ENCODE measurements at places on chromosomes 6 and 20. TPM values are rescaled to one million over a fixed set of nuclear protein-coding genes. Genes with fewer than 3 reads are reported as not detected.

GRCh38 chr20:39717936-39718335 is 755.8 kb downstream of the DHX35 start:
- no peak for DNase-seq

GRCh38 chr6:2793534-2794151 is 28.4 kb downstream of the WRNIP1 start:
- peak; percentile 28 for DNase-seq

DNA sequence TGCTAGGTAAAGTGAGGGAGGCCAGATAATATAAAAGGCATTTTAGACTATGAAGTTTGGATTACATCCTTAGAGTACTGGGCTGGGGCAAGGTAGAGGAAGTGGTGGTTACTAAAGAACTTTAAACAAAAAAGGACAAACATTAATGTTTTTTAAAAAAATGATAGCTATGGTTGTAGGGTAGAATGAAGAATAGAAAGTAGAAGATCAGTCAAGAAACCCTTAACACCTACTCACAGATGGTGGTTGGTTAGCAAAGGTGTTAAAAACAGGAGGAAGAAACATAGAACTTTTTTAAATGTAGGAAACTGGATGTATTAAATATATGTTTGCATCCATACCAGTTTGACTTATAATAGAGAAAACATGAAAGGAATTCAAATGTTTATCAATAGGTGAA is 80.7 kb upstream of the ELOVL5 start:
- no peak for DNase-seq

DNA sequence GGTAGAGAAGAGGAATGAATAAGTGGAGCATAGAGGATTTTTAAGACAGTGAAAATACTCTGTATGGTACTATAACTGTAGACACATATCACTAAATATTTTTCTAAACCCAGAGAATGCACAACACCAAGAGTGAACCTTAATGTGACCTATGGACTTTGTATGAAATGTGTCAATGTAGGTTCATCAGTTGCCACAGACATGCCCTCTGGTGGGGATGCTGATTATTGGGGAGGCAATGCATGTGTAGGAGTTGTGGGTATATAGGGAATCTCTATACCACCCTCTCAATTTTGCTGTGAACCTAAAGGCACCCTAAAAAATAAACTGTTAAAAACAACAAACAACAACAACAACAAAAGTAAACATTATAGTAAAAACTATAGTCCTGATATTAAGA is 293.7 kb downstream of the RNF144B start:
- no peak for DNase-seq

DNA sequence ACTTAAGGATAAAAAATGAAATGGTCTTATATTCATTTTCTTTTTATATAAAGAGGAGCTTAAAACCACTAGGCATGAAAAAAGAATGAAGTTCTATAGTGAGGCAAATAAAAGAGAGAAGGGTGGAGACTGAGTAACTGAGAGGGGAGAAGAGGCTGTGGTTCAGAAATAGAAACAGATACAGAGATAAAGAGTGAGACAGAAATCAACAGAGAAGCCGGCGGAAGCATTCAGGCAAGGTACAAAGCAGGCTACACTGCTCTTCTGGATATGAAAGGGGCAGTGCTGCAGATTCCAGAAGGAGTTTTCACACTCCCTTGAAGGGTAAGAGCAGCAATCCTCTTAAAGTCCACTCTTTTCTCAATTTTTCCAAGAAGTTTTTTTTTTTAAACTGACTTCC is 29.9 kb downstream of the NFATC2 start:
- peak; percentile 50 for DNase-seq

- no peak for DNase-seq
Measured at GRCh38 chr6:44622956-44623355, 235.4 kb downstream of the CDC5L start.

DNA sequence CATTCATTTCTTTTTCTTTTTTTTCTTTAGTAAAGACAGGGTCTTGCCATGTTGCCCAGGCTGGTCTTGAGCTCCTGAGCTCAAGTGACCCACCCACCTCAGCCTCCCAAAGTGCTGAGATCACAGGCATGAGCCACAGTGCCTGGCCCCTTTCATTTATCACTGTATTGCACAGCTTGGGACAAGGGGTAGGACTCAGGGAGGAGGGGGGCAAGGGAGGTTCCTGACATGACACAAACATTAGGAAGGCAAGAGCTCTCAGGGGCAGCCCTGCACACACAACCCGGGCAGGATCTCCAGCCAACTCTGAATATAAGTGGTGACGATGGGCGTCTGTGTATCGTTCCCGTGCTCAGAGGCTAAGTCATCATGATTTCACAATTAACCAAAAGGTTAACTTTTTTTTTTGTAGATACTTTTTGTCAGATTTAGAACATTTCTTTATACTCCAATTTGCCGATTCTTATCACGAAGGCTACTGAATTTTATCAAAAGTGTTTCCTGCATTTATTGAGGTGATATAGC is 19.9 kb downstream of the SLC2A4RG start:
- DNase-seq, result no peak

- DNase-seq, result no peak
Measured at GRCh38 chr6:132525866-132526265, 12.2 kb upstream of the TAAR9 start.

DNA sequence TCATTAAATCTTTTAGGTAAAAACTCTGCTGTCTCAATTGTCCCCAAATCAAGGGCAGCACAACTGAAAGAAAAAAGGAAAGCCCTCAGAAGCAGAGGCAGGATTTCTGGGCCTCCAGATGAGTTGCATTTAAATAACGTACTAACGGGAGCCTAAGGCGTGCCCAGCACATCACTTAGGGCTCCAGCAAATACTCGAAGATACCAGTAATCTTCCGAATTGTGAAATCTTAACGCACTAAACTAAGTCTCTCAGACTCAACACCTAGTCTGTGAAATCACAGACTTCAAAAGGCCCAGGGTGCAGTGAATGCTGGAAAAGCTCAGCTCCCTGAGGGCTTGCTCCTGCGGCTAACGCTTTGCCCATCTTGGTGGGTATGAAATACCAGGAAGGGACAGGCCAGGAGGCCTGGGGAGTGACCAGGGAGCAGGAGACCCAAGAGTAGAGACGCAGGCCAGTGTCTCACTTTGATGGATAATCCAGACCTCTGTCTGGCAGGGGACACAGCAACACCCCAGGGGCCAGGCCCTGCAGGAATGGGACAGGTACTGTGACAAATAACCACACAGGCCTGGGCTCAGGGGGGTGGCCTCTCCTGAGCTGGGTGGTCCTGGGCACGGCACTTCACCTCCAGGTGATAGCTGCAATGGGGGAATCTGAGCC is 36.4 kb downstream of the RRBP1 start:
- no peak for DNase-seq

GRCh38 chr20:1075616-1076015 is 42.8 kb upstream of the PSMF1 start:
- DNase-seq, result no peak

The ARG1 gene
- 2.8 TPM for total RNA-seq

The FNDC1 gene
- total RNA-seq, result 0.47 TPM

The DDX43 gene
- total RNA-seq, result 0.14 TPM

The RNF39 gene
- total RNA-seq, result 0.19 TPM

The UBD gene
- 158 TPM for total RNA-seq

The HLA-DPB1 gene
- 306 TPM for total RNA-seq

The IDH3B gene
- total RNA-seq, result 121 TPM

The SMOC2 gene
- total RNA-seq, result 5.4 TPM

The BPIFB2 gene
- total RNA-seq, result 0.05 TPM

The PLA2G7 gene
- total RNA-seq, result 9.3 TPM

The ZNF165 gene
- 0.99 TPM for total RNA-seq

The METTL24 gene
- total RNA-seq, result 1.5 TPM

The OVOL2 gene
- total RNA-seq, result 0.94 TPM

The FAM209B gene
- total RNA-seq, result 0.42 TPM

Measured in thymus (tissue), 14 donors.